Islet precursor cell (in vitro differentiated cells): ENCODE measurements at places on chromosomes 2 and 18.

- DNase-seq = peak; percentile 26
These were observed 41.4 kb downstream of the ZAP70 start for GRCh38 chr2:97754690-97755346.

- DNase-seq = peak; percentile 87
These were observed at the start of the genes ATG4B and THAP4 for GRCh38 chr2:241637018-241637794. ATG4B (plus strand) TSS chr2:241637693; CDS start chr2:241637715, 22 bp downstream. THAP4 (minus strand) TSS chr2:241637158; CDS start chr2:241637017, 141 bp downstream.

- DNase-seq = peak; percentile 62
These were observed 155.0 kb downstream of the SETBP1 start for GRCh38 chr18:44835703-44836102.

GRCh38 chr2:152047824-152048471 lies 50.9 kb downstream of the CACNB4 start:
- DNase-seq = no peak

DNA sequence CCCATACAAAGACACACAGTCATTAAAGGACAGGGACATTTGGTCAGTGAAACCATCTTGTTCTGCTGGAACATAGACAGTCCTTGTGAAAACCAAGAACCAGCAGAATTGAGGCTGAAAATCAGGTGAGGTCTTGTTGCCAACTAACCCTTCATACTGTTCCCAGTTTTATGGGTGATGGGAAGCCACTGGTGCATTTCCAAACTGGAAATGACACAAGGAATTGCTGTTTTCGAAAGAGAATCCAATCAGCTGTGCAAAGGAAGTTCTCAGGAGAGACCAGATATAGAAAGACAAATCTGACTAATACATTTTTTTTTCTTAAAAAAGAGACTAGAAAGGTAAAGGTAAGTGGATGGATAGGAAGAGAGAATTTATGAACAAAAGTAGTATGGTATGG lies 948.2 kb downstream of the TSN start:
- DNase-seq = no peak
